Lower leg skin (tissue), 4 donors: ENCODE measurements at places on chromosomes 16 and 17.
A peak's percentile ranks its signal among the peaks of the same experiment; 100 is the strongest.

GRCh38 chr16:12091569-12092543 lies 115.3 kb downstream of the SNX29 start:
- peak; percentile 42 for DNase-seq

GRCh38 chr17:18187226-18187625 lies 3.6 kb downstream of the ALKBH5 start:
- DNase-seq = no peak

- DNase-seq = no peak
Measured at GRCh38 chr17:63125987-63126386, 160.0 kb downstream of the TANC2 start.

- no peak for DNase-seq
Measured at GRCh38 chr16:24906199-24906808, 60.5 kb downstream of the SLC5A11 start.

DNA sequence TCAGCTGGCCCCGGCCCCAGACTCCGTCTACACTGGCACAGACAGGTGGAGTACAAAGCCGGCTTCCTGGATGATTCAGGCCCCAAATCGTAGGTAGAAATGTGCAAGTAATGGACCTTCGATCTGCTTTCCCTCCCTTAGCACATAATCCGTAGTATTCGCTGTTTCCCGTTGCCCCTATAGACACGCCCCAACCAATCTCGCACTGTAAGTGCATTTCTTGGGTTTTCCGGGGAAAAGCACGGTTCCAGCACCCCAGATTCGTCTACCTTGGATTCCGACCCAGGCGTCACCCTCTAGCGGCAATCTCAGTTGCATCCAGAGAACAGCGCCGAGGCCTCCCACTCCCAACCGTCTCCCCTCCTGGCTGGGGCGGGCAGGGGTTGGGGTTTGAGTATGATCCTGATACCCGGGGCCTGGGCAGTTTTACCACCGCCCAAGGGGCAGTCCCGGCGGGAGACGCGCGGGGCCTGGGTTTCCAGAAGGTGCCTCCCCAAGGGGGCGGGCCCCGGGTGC lies 12.1 kb upstream of the FOXF1 start:
- no peak for DNase-seq

DNA sequence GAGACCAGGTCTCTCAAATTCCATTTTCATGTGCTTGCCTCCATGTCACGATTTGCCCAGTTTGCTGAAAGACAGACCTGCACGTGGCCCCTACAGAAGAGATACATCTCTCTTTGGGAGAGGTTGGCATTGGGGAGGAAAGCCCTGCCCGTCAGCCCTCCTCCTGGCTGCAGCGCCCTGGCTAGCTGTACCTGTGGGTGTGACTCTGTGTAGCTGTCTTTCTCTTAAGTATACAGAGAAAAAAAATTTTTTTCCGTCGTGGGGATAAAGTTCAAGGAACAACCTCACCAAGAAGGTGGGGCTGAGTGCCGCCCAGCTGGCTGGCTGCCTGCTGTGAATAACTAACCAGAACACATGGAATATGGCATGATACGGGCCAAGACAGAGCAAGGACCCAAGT lies 26.5 kb downstream of the TMEM98 start:
- DNase-seq = no peak

- peak; percentile 40 for DNase-seq
Measured at GRCh38 chr17:74671031-74671771, 41.5 kb downstream of the CD300LF start.

- DNase-seq = no peak
Measured at GRCh38 chr17:66923886-66924285, 40.6 kb upstream of the CACNG4 start.

DNA sequence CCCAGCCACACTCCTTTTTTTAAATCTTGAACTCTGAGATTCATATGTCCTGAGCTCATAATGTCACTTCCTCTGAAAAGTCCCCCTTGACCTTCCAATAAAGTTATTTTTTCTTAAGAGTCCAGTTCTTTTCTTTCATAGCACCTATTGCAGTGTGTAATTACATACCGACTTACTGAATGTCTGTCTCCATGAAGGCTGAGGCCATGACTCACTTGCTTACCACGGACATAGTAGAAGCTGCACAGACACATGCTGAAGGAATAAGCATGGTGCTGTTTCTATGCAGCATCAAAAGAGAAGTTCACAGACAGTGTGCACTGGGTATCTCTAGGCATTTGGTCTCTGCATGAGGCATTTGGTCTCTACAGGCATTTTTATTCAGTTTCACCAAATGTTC lies 77.2 kb downstream of the C17orf67 start:
- DNase-seq = no peak

DNA sequence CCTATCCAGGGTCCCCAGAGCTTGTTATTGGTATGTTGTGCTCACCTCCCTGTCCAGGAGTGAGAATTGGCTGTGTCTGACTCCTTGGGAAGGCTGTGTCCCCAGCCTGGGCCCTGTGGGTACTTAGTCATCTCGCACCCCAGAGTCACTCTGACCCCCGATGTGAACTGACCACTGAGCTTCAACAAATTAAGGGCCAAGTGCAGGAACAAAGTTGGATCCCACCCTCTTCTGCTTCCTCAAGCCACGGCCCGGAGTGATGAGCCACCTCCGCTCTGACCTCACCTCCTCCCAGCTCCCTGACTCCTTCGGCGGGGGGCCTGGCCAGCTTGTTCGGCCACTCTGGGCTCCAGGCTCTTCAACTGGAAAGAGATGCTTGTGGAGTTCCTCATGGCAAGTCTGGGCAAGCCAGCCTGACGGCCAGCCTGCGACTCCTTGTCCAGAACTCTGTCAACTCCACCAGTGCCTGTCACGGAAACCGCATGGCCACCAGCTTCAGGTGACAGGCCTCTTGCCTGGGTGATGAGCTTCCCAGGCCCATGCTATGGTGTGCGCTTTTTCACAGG lies 22.3 kb upstream of the MPRIP start:
- DNase-seq = no peak

- no peak for DNase-seq
Measured at GRCh38 chr16:1097800-1098199, 1.8 kb upstream of the C1QTNF8 start.

DNA sequence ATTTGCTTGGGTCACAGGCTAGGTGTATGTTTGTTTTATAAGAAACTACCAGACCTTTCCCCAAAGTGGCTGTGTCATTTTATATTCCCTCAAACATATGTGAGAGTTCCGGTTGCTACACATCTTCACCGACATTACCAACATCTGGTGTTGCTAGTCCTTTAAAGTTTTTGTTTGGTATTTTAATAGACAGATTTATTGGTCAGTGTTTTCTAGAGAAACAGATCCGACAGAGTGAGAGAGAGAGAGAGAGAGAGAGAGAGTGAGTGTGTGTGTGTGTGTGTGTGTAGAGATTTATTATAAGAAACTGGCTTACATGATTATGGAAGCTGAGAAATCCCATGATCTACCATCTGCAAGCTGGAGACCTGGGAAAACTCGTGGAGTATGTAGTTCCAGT lies 31.0 kb downstream of the LDHD start:
- DNase-seq = no peak

DNA sequence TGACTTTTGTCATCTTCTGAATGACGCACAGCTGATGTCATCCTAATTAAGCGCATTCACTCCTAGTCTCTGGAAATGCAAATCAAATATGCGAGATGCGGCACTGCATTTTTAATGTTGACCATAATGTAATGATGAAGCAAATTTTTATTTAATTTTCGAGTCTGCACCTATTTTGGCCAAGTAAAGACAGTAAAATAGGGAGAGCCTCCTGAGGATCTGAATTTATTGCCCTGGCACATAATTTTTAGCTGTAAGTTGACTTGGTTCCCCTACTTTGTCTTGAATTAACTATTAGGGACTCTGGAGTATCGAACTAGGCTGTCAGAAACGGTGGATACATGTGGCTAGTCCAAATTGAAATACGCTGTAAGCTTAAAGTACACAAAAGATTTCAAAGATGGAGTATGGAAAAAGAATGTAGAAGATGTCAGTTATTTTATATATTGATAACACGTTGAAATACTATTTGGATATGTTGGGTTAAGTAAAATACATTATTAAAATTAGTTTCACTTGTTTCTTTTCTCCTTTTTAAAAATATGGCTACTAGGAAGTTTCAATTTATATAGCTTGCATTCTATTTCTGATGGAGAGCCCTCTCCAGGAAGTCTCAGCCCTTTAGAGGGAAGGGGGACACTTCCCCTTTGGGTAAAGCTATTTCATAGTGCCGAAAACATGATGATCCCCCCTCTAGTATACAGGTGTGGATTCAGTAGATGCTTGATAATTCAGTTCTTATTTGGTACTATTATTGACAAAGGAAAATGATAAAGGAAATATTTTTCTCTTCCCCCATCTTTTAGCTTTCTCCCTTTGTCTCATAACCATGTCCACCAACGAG lies 991 bp downstream of the KPNA2 start:
- no peak for DNase-seq

GRCh38 chr16:75244225-75244809 lies 7.1 kb downstream of the BCAR1 start:
- no peak for DNase-seq
